Iris pigment epithelial cell (primary cell): ENCODE measurements at places on chromosomes 5 and 9.

DNA sequence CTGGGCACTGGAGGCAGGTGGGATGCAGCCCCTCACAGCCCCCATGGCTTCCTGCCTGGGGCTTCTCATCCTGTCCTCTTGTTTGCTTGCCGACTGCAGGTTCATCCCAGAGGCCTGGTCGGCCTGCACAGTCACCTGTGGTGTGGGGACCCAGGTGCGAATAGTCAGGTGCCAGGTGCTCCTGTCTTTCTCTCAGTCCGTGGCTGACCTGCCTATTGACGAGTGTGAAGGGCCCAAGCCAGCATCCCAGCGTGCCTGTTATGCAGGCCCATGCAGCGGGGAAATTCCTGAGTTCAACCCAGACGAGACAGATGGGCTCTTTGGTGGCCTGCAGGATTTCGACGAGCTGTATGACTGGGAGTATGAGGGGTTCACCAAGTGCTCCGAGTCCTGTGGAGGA lies 232.7 kb downstream of the ADAMTSL1 start:
- no peak for DNase-seq

GRCh38 chr5:157835041-157835440 lies 23.9 kb downstream of the CLINT1 start:
- DNase-seq: no peak

- no peak for DNase-seq
These were observed 81.5 kb downstream of the WNK2 start for GRCh38 chr9:93265301-93265971.

DNA sequence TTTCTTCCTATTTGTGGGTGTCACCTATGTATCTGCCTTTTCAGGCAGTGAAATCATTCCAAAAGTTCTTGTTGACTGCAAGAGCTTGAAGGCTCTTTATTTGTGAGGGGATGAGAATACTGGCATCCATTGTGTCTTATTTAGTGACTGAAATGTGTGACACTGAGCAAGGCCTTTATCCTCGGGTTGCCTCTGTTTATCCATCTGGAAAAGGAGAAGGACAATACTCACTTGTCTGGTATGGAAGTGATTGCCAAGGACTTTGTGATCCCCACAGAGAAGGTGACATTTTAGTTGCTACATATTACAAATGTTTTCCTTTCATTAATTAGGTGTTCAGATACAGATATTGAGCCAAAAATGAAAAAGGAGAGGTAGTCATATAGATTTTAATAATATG lies 80.2 kb downstream of the ARRDC3 start:
- no peak for DNase-seq

DNA sequence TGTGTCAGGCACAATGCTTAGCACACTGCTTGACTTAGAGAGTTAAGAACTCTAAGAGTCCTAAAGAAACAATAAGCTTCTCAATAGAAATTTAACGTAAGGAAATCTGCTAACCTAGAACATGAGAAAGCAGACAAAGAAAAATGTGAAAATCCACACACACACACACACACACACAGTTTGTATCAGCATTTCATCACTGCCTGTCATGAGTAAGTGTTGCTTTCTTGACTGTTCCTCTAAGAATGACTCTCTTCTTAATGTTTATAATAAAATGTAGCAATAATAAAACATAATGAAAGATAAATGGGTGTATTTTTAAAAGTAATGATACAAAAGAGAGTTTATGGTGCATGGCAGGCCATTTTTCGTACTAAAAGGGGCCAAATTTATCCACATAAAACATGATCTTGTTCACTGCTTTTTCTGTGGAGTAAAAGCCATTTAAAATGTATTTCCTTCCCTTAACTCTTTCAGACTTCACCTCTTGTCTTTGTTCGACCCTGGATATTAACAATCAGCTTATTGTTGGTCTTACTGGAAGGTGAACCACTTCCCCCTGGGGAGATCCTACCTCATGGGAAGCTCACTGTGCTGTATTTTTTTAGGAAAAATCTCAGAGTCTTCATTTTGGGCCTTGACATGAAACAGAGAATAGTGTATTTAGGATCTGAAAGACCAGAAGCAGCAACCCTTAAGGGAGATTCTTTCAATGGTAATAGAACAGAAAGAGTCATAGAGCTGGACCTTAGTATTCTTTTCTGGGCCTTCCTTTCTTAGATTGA lies 107.3 kb upstream of the ANKRD55 start:
- DNase-seq: peak; percentile 82

GRCh38 chr9:131661568-131662288 lies 78.1 kb downstream of the RAPGEF1 start:
- DNase-seq: no peak

DNA sequence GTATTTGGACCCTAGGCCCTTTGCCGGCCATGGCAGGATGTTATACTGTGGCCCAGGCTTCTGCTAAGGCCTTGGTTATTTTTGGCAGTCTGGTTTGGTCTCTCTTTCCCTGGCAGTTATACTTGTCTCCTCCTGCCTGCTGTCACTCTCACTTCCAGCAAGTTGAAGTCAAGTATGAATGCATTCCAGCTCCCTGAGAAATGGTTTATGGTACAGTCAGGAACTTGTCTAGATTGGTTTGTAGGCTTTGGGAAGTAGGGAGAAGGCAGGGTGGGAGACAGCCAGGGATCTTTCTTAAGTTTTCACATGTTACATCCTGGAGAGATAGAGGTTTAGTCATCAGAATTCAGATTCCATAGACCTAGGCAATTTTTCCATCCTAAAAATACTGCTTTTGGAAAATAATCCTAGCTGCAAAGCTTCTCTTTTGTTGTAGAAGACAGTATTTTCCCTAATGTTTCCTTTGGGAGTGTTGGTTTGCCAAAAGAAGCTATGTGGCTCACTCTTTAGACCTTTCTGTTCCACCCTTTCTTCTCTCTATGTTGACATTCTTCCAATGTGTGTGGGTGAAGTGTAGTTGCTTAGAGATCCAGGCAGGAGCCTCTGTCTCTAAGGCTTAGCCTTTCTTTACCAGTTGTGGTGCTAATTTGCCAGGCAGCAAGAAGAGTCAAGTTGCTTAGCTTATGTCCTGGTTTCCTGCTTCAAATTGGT lies 2.5 kb upstream of the KDM3B start:
- peak; percentile 26 for DNase-seq

DNA sequence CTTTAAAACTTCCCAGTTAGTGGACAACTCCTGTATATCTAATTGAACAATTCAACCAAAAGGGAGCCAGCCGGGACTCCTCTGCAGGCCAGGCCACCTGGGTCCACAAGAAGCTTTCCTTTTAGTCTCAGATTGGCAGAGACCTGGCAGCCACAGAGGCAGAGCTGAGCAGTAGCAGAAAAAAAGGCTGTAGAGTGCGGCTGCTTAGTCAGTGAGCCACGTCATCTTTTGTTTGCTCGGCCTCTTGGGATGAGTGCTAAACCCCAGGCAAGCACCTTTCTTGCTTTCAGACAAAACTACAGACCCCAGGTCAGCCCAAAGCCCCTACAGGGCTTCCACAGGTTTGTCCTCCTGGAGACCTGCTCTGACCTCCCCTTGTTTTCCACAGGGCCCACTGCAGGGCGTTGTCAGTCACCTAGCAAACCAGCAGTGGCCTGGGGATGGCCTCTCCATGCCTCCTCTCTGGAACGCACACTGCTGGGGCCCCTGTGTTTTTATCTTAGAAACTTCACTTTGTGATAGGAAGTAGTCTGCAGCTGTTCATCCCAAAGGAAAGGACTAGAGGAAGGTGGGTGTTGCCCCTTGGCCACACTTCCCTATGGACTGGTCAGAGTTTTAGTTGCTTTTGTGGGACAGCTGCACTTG lies 49.9 kb downstream of the SHB start:
- peak; percentile 89 for DNase-seq

GRCh38 chr9:135376511-135377265 lies 102.9 kb upstream of the PPP1R26 start:
- no peak for DNase-seq

GRCh38 chr9:37969130-37969529 lies 65.2 kb upstream of the SLC25A51 start:
- peak; percentile 81 for DNase-seq

DNA sequence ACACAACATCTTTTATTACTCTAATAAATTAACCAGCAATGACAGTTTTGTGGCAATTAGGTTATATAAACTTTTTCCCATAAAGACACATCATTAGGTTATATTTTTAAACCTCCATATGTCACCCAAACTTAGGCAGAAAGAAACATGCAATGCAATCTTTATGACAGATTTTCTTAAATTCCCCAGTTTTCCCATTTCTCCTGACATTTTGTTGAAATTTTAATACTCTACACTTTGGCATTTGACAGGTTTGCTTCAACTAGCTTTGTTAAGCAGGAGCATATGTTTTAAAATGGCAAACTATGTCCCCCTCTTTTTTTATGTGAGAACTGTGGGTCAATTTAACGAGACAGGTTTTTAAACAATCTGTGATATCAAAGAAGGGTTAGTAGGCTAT lies 155.5 kb downstream of the GABRB2 start:
- no peak for DNase-seq

GRCh38 chr9:14782286-14783051 lies 59.9 kb upstream of the CER1 start:
- DNase-seq: peak; percentile 15

DNA sequence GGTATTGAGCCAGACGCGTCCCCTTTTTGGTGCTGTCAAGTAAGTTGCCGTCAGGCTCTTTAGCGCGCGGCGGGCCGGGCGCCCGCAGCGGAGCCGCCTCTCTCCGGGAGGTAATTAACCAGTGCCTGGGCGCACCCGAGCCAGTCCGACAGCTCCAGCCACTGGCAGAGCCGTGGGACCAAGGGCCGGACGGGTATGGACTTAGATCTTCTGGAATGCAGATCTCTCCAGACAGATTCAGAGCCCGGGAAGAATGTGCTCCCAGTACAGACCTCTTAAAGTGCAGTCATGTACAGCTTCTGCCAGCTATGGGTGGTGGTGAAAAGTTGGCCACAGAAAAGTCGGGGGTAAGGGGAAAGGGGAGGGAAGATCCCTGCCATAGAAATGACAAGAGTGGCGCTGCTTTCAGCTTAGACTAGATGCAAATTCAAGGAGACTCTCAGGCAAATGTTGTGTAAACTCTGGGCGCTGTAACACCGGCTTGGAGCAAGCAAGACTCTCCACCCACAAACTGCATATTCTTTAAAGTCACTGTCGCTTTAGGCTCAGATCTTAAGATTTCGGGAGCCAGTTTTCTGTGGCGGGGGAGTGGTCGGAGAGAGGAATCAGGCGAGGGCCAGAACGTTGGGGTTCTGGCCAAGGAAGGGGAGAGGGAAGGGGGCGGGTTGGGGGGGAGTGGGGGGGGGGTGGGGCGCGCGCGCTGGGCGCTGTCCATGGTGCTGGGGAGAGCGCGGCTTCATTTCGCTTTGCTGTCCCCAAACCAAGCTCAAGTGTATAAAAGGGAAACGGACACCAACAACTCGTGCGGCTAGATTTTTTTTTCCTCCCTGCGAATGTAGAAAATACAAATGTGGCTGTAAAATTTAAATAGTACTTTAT lies 29.2 kb downstream of the NR2F1 start:
- DNase-seq: peak; percentile 43

DNA sequence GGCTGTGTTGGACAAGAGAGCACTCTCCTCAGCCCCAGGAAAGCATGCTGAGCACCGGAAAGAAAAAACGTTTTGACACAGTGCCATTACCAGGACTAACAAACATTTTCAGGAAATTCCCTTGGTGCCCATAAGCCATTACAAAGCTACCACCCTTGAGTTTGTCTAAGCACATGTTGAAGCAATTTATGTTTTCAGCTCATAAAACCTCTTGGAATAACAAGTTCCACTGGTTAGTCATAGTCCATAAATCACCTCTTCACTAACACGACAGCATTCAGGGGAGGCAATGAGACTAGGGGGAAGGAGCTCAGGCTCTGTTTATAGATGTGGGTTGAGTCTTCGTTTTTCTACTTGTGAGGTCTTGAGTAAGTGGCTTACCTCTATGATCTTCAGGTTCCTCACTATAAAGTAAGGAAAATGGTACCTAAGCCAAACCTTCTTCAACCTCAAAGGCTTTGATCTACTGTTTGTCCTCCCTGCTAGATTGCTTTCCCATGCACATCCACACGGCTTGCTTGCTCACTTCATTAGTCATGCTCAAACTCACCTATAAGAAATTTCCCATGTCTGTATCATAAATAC lies 65.4 kb downstream of the DRD1 start:
- DNase-seq: no peak

DNA sequence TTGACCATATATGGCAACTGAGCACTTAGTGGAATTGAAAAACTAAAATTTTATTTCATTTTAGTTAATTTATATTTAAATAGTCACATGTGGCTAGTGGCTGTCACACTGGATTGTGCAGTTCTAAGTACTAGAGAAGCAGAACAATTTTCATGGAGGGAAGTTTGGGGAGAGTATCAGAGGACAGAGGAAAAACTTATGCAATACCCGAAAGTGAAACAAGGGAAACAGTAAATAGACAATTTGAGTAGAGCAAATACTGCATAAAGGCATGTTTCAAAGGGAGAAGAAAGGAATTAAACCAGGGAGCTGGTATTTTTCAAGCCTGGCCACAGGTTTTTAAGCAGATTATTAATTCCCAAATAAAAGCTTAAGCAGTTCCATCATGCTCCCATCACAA lies 590.5 kb upstream of the RORB start:
- DNase-seq: no peak

- DNase-seq: no peak
These were observed 26.2 kb downstream of the SNX24 start for GRCh38 chr5:122871661-122872060.

GRCh38 chr5:165187815-165188214 lies 1682.4 kb downstream of the MAT2B start:
- DNase-seq: no peak

GRCh38 chr9:21679432-21679831 lies 123.0 kb upstream of the MTAP start:
- no peak for DNase-seq

DNA sequence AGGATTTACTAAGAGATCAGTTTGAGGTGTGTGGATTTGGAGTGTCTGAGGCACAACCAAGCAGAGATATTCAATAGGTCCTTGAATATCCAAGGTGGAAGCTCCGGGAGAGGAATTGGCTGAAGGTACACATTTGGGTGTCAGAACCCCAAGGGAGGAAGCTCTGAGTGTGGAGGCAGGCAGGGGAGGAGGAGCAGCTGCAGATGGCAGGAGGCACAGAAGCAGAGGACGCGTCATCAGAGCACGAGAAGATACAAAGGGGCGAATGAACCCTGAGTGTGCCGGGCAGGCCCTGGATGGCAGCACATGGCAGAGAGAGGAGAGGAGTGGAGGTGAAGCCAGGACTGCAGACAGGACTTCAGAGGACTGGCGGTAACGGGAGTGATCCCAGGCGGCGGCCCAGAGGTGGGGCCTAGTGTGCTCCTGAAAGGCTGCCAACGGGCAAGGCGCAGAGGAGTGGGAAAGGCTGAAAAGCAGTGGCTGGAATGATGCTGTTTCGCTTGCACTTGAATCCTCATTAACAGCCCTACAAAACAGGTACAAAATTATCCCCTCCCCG lies 179.8 kb downstream of the FANCC start:
- DNase-seq: no peak
